ENCODE measurements at places on chromosomes 7 and 10. TPM values are rescaled to one million over a fixed set of nuclear protein-coding genes. Genes with fewer than 3 reads are reported as not detected.

DNA sequence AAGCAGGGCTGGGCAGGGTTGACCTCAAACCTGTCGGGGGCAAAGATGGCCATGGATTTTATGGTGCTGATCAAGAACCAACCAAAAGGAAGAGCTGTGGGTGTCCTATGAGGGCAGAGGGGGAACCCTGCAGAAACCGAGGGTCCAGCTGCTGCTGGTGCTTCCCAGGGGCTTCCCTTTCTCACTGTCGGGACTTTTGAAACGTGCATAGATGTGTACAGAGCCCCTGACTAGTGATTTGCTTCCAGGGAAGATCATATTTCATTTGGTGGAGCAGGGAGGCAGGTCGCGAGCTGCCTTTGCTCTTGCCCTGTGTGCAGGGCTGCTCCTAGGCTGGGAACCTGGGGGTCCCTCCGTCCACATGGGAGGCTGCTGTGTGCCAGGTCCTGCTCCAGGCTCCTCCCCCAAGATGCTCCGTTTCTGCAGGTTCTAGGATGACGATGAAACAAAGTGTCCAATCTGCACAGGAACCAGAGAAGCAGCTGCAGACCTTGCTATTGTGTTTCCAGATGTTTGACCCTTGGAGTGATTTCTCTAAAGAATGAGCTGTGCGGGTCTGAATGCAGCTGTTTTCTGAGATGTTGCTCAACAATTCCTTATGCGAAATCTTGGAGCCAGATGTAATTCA is 9.4 kb upstream of the INPP5A start:
- peak; percentile 79 for DNase-seq
- peaks cover 15% of the 10 kb centered on the region for H3K4me1 ChIP-seq
- H3K4me3 ChIP-seq: no peak overlapping the region
- H3K27me3 ChIP-seq: no peaks in the 10 kb centered on the region
- H3K36me3 ChIP-seq: no peaks in the 10 kb centered on the region
- no peak overlapping the region for H3K27ac ChIP-seq

The RTKN2 gene
- total RNA-seq: 7.1 TPM

The AVL9 gene
- total RNA-seq: 52.5 TPM

DNA sequence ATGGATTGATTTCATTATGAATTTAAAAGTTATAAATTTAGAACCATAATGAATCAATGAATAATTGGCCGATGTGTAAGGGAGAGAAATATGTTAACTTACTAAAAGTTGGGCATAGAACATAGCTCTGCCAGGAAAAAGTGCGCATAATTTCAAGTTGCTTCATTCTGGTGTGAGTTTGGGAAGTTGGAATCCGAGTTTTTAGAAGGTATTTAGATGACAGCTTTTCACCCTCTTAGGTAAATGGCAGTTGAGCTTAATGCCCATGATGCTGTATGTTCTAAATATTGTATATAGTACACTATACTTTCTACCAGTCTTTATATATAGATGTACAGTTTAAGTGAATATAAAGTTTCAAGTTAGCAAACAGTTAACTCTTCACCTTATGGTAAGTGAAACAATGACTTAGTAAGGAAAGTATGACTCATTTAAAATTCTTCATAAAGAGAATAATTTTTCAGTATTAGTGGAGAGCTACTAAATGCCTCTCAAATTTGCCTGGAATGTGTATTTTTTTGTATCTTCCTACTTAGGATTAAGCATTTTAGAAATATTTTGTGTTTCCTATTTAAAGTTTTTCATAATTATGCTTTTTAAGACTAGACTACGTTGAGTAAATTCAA is 1.6 kb downstream of the C1GALT1 start:
- DNase-seq: peak; percentile 10
- H3K27ac ChIP-seq: no peak overlapping the region
- no peaks in the 10 kb centered on the region for H3K36me3 ChIP-seq
- no peaks in the 10 kb centered on the region for H3K27me3 ChIP-seq

The GNB2 gene
- 150 TPM for total RNA-seq

GRCh38 chr7:50359995-50360925 is 55.7 kb downstream of the IKZF1 start:
- DNase-seq: no peak
- H3K27me3 ChIP-seq: no peaks in the 10 kb centered on the region
- H3K27ac ChIP-seq: no peak overlapping the region
- H3K4me3 ChIP-seq: no peak overlapping the region

DNA sequence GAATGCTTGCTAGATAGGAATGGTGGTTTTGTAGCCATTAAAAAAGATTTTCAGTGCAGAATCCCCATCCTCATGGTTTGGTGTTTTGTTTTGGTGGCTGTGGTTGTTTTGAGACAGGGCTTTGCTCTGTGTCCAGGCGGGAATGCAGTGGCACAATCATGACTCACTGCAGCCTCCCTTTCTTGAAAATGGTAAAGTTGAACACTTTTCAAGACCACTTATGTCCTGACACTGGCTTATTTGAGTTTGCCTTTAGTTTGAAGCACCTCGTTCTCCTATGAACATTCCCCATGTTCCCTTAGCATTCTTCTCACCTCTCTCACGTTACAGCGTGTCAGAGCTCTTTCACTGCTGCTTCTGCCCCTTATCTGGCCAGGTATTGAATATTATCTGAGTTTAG is 140.1 kb downstream of the LRRC4 start:
- no peak overlapping the region for H3K4me3 ChIP-seq
- H3K27me3 ChIP-seq: no peaks in the 10 kb centered on the region
- H3K4me1 ChIP-seq: peaks cover 40% of the 10 kb centered on the region
- peaks cover 7% of the 10 kb centered on the region for H3K36me3 ChIP-seq

The SPACDR gene
- 0.83 TPM for total RNA-seq

DNA sequence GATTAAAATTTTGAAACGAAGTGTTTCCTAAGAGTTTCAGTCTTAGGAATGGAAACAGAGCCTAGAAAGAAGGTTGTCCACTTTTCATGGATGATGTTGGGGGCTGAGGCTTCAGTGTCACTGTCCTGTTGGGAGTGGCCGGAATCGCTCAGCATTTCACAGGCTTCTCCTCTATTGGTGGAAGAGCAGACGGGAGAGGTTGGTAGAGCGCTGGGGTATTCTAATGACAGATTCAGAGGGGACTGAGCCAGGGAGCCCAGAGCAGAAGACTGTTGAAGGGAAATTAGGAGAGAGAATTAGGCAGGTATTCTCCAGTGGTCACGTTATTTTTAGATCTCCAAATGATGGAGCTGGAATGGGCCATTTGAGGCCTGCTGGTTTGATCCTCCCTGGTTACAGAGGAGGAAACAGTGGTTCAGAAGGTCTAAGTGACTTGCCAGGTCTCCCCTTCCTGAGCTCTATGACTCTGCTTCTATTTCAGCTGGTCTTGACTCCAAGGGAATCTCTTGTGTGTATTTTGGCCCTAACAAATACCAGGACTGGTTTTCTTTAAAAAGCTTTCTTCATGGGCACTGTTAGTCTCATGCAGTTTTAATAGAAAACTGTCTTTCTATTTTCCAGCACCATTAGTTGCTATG is 35.7 kb upstream of the EEPD1 start:
- H3K4me1 ChIP-seq: no peaks in the 10 kb centered on the region
- H3K27me3 ChIP-seq: no peaks in the 10 kb centered on the region
- no peak overlapping the region for H3K4me3 ChIP-seq
- no peak for DNase-seq
- H3K27ac ChIP-seq: peak overlapping the region; percentile 56

DNA sequence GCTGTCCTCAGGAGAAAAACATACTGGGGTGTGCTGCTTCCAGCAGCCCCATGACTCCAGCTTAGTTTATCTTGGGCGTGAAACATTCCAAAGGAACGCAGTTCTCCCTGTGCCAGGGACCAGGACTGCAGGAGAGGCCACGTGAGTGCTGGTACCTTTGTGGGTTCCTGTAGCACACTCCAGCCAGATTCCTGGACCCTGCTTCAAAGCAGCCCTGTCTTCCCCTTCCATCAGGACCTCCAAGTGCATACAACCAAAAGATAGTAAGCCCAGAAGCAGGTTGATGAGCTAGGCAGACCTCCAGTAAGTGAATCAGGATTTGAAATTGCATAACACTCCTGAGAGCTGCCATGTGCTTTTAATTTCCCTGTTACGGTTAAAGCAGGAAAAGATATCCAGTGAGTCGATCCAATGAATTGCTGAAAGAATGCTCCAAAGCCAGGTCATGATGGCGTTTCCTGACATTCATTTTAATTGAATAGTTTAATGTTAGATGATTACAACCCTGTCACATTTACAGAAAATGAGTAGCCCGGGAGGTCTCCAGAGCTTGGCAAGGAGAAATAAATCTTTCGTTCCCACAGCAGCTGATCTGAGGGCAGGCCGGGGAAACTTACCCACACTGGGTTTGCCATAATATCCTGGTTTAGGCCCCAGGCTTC is 38.9 kb upstream of the CPXM2 start:
- H3K27me3 ChIP-seq: peaks cover 6% of the 10 kb centered on the region
- no peaks in the 10 kb centered on the region for H3K36me3 ChIP-seq
- no peak for DNase-seq
- no peaks in the 10 kb centered on the region for H3K4me1 ChIP-seq

GRCh38 chr10:29922892-29923291 is 136.5 kb downstream of the JCAD start:
- no peaks in the 10 kb centered on the region for H3K36me3 ChIP-seq
- DNase-seq: no peak
- H3K27ac ChIP-seq: no peak overlapping the region
- no peak overlapping the region for H3K4me3 ChIP-seq
- H3K27me3 ChIP-seq: no peaks in the 10 kb centered on the region

DNA sequence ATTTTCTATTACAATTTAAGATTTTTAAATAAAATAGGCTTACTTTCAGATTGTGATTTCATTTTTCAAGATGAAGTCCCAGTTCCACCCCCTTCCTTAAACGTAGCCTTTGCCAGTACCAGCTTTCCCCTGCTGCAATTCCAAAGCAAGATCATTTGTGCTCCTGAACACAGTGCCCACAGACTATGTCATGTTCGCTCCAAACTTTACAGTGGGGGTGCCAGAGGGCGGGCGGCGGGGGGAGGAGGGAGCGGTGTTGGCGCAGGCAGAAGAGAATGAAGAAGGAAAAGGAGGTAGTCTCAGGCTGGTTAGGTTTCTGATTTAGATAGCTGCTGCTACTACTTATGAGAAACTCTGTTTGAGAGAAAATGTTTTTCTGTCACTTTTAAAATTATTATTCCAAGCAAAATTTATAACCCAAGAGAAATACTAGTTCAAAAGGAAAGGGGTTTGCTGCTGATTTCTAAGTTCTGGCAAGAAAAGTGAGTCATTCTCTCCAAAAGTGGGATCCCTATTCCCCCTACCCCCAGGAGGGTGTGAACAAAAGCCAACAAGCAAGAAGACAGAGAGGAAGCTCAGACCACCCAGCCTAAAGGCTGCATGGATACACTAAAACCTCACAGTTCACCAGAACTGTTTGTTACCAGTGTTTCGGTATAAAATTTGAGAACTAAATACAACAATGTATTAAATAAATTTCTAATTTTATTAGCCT is 109.6 kb downstream of the SRPK2 start:
- no peak for DNase-seq
- H3K4me3 ChIP-seq: no peak overlapping the region
- H3K36me3 ChIP-seq: no peaks in the 10 kb centered on the region
- no peaks in the 10 kb centered on the region for H3K4me1 ChIP-seq

- no peak for DNase-seq
- H3K27ac ChIP-seq: no peak overlapping the region
- no peaks in the 10 kb centered on the region for H3K4me1 ChIP-seq
- peaks cover 7% of the 10 kb centered on the region for H3K36me3 ChIP-seq
These were observed 19.1 kb downstream of the ZFAND4 start for GRCh38 chr10:45653454-45653853.

DNA sequence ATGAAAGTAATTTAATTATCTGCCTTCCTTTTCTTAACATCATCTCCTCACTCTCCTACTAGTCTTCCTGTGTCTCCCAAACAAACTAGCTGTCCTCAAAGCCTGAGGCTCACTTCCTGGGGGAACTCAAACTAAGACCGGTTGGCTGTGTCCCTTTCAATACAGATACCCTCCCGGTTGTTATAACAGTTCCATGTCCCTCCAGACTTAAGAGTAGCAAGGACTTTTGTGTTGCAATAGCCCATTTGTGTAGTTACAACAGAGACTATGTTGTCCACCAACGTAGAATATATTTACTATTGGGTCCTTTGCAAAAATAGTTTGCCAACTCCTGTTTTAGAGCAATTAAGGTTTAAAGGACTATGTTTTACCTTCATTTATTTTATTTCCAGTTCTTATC is 8.6 kb upstream of the TARP start:
- no peaks in the 10 kb centered on the region for H3K36me3 ChIP-seq
- no peak overlapping the region for H3K4me3 ChIP-seq
- H3K27me3 ChIP-seq: no peaks in the 10 kb centered on the region
- peaks cover 5% of the 10 kb centered on the region for H3K4me1 ChIP-seq
- H3K27ac ChIP-seq: no peak overlapping the region

DNA sequence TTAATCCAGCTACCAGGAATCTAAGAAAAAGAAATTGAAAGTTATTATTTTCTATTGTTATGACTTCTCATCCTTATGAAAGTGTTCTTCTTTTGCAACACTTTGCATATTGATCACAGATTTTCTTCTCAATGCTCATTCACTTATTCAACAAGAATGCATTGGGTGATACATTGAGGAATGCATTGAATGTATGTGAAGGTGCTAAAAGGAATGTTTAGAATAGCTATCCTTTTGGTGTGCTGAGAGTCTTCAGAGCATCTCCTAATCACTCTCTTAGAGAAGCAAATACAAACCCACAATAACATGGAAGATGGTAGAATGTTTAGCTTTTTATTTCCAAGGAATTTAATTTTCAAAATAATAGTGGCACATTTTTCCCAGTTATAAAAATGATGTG is 122.1 kb upstream of the KMT2E start:
- no peak for DNase-seq
- no peak overlapping the region for H3K4me3 ChIP-seq
- H3K36me3 ChIP-seq: no peaks in the 10 kb centered on the region
- no peaks in the 10 kb centered on the region for H3K27me3 ChIP-seq
- H3K27ac ChIP-seq: no peak overlapping the region
- no peaks in the 10 kb centered on the region for H3K4me1 ChIP-seq

- no peak overlapping the region for H3K4me3 ChIP-seq
- peaks cover 15% of the 10 kb centered on the region for H3K4me1 ChIP-seq
- no peak overlapping the region for H3K27ac ChIP-seq
- H3K36me3 ChIP-seq: no peaks in the 10 kb centered on the region
- DNase-seq: peak; percentile 45
These were observed 31.8 kb upstream of the GPAM start for GRCh38 chr10:112215342-112215774.

DNA sequence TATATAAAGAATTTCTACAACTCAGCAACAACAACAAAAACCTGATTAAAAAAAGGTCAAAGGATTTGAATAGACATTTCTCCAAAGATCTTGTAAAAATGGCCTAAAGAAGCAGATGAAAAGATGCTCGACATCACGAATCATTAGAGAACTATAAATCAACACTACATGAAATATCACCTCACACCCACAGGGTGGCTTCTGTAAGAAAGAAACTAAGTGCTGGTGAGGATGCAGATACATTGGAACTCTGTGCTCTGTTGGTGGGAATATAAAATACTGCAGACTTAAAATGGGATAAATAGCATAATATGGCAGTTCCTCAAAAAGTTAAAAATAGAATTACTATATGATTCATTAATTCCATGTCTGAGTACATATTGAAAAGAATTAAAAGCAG is 38.3 kb upstream of the CDCA7L start:
- H3K4me3 ChIP-seq: no peak overlapping the region
- no peak overlapping the region for H3K27ac ChIP-seq
- no peaks in the 10 kb centered on the region for H3K4me1 ChIP-seq
- no peak for DNase-seq

The MPLKIP gene
- total RNA-seq: 26.3 TPM

GRCh38 chr7:36279200-36279925 is 110.3 kb upstream of the ANLN start:
- no peak overlapping the region for H3K27ac ChIP-seq
- no peaks in the 10 kb centered on the region for H3K27me3 ChIP-seq
- H3K36me3 ChIP-seq: peaks cover 1% of the 10 kb centered on the region
- no peaks in the 10 kb centered on the region for H3K4me1 ChIP-seq

- no peak overlapping the region for H3K27ac ChIP-seq
- no peaks in the 10 kb centered on the region for H3K36me3 ChIP-seq
- DNase-seq: no peak
- H3K27me3 ChIP-seq: no peaks in the 10 kb centered on the region
- peaks cover 18% of the 10 kb centered on the region for H3K4me1 ChIP-seq
- no peak overlapping the region for H3K4me3 ChIP-seq
These were observed 20.0 kb downstream of the TCF7L2 start for GRCh38 chr10:112970021-112970420.
